ENCODE measurements at places on chromosomes 6 and 20.

- no peak for DNase-seq
Measured at GRCh38 chr20:14815340-14815739, 477.9 kb upstream of the FLRT3 start.

DNA sequence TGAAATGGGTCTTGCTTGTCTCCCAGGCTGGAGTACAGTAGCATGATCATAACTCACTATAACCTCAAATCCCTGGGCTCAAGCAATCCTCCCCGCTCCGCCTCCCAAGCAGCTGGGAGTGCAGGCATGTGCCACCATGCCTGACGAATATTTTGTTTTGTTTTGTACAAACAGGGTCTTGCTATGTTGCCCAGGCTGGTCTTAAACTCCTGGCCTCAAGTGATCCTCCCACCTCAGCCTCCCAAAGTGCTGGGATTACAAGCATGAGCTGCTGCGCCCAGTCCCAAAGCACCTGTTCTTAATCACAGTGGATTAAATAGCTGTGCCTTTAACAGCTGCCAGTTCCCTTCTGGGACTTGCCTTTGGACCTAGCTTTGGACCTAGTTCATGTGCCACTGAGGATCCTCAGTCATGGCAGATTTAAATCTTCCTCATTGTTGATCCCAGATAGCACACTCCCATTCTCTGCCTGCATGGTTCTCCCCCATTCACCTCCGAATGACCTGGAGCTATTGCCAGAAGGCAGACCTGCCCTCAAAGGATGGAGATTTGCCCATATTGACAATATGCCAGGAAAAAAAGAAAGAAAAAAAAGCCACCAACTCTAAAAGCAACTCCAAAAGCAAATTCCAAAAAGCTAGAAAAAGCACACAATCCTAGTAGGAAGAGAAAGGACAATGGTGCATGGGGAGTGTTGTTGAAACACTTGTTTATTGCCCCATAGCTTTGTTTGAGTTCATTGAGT, 10.6 kb downstream of the POFUT1 start:
- no peak for DNase-seq

GRCh38 chr20:33679758-33680485, 5.7 kb upstream of the NECAB3 start:
- DNase-seq, result no peak

DNA sequence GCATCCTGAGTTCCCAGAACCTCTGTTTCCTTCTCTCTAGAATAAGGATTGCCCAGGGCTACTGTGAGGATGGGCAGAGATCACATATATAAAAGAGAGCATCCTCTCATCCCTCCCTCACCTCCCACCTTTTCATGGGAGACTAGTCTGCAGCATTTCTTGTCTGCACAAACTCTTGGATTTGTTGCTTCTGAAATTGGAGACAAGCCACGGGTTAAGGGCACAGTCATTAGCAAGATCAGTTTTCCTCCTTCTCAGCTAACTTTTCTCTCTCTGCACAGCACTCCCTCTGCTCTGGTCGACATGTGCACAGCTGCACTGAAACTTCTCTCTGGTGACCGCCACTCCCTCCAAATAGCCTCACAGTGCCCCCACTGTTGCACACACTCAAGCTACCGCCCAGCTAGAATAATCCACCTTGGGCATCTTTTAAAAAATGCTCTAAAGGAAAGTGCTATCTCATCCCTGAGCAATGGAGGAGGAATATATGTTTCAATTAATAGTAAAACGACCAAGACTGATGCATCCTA, 50.9 kb upstream of the DUSP22 start:
- DNase-seq, result no peak

DNA sequence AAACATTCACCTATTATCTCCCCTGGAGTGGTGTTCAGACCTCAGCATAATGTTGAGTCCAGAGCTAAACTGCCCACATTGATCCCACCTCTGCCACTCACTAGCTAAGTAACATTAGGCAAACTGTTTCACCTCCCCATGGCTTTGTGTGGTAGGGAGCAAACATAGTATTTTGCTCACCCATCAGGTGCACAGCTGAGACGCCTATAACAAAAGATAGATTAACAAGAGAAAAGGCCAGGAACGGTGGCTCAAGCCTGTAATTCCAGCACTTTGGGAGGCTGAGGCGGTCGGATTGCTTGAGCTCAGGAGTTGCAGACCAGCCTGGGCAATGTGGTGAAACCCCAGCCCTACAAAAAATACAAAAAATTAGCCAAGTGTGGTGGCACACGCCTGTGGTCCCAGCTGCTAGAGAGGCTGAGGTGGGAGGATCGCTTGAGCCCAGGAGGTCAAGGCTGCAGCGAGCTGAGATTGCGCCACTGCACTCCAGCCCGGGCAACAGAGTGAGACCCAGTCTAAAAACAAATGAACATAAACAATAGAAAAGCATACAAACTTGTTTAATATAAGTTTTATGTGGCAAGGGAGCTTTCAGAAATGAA, 91.6 kb downstream of the MAP3K7 start:
- DNase-seq, result no peak

DNA sequence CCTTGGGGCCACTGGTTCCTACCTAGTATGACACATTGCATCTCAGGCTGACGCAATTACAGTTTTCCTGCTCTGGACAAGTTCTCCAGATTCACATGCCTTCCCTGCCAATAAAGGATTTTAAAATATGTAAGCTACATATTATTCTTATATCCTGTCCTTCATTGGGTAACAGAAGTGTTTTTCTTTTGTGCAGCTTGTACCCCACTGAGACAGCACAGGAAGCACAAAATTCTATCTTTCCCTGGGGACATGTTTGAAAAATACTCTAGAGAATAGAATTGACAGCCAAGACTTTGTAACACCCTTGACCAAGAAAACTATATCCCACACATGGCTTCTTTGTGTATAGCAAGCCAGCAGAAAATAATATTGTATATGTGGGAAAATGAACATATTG, 456.8 kb downstream of the MAFB start:
- DNase-seq, result no peak

- DNase-seq, result no peak
Measured at GRCh38 chr6:110728501-110728900, 86.8 kb downstream of the CDK19 start.

GRCh38 chr6:11923621-11924020, 88.5 kb upstream of the HIVEP1 start:
- no peak for DNase-seq

DNA sequence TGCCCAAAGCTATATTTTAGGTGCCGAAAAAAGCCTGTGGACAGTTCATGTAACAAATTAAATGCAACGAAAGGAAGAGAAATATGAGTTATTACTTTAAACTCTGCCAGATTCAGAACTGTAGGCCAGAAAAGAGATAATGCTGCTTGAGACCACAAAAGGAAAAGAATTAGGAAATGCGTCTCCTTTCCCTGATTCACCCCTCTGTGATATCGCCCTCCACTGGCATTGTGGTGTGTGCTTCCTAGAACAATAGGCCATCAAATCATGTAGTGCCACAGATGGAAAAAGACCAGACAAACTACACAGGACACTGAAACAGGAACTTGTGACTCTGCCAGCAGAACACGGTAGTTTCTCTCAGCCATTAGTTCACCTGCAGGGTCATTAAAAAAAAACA, 14.7 kb upstream of the LAMA4 start:
- DNase-seq, result no peak

- DNase-seq, result no peak
Measured at GRCh38 chr6:41302638-41303037, 16.2 kb upstream of the TREM1 start.

DNA sequence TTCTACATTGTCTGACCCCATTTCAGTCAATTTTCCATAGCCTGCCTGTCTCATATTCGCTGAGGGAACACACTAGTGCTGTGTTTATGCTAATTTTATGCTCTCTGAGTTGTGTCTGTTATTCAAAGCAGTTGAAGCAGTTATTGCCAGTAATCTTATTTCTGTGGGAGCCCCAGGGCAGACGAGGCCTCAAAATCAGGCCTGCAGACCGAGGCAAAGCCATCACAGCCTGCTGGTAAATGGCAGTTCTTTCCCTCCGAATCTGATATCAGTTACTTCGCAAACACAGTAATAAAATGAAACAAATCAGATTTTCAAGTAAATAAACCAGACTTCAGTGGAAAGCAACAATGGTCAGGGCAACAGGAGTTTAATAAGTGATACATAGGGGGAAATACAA, 508.4 kb downstream of the PKHD1 start:
- DNase-seq, result no peak

- DNase-seq, result no peak
Measured at GRCh38 chr20:48844996-48845395, 17.2 kb upstream of the PREX1 start.

DNA sequence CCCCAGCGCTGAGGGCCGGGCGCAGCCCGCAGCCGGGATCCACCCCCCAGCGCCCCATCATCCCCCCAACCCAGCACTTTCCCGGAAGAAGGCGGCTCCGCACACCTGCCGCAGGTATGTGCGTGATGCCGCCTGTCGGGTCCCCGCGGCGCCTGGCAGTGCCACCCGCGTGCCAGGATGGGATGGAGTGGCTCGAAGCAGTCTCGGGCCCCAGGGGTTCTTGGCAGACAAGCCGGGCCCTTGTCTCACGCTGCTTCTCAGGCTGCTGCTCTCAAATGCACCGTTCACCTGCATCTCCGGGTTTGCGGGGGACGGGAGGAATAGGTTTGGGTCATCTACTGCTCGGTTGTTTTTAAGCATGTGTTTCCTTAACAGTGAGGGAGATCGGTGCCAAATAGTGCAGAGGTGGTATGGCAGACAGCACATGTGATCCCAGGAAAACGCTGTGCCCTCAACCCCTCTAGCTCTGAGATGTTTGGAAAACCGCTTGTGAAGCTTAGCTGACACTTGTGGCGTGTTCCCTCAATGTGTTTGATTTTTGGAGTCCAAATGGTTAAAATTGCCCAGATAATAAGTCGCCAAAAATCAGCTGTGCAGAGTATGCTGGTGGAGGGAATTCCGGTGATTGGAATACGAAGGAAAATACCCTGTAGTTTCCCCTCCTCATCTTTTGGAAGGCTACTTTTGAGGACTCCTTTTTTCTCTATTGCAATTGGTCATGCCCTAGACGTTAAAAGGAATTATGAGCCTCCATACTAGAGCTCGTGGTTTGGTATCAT, 926 bp downstream of the MYLIP start:
- DNase-seq, result no peak

GRCh38 chr6:108998485-108998884, 96.2 kb downstream of the SESN1 start:
- no peak for DNase-seq

DNA sequence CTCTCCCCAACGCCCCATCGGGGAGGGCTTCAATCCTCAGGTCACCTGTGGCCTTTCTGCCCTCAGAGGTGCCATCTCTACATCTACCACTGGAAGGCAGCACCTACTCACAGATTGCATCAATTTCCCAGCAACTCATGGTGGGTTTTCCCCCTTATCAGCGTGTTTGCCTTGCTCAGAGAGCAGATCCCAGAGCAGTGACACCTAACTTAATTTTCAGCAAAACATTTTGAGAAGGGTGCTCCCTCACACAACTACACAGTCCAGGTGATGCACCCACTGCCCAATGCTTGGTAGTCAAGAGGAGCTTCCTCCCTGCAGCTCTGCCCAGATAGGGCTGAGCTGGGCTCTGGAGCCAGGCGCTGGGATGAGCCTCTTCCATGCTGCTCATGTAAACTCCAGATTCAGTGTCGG, 48.2 kb downstream of the PLG start:
- DNase-seq, result no peak

DNA sequence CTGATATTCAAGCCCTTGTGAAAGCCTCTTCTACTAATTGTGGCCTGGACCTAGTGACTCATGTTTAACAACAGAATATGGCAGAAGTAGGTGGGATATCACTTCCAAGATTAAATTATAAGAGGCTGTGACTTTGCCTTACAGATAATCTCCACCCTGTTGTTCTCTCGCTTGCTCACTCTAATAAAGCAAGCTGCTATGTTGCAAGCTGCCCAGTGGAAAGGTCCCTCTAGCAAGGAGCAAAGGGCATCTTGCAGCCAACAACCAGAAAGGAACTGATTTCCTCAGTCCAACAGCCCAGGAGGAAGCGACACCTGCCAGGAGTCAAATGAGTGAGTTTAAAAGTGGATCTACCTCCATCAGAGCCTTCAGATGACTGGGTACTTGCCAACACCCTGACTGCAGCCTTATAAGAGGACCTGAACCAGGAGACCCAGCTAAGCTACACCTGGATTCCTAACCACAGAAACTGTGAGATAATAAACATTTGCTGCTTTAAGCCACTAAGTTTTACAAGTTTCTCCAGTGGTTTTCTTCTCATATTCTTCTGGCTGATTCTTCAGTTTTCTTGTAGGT, 112.6 kb downstream of the FRK start:
- no peak for DNase-seq

GRCh38 chr6:15776458-15776980, 113.7 kb upstream of the DTNBP1 start:
- no peak for DNase-seq

DNA sequence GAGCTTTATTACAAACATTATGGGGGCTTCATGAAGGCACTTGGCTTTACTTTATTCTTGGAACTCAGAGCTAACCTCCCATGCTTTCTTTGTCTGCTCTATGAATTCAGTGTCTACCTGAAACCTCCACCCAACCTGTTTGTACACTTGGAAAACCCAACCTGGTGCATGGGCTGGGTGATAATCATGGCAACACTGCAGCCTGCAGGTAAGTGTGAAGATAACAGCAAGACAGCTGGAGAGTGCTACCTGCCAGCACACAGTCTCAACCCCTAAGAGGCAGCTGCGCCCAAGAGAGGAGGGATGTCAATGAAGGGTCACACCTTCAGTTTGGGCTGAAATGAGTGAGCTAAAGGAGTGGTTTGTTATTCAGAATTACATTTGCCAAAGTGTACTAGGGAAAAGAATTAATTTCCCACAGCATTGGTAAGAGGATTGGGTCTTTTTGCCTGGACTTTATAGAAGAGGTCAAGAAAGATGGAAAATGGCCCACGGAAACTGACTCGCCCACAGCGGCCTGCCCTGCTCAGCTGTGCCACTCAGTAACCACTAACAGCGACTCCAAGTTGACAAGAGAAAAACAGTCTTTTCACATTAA, 24.4 kb downstream of the FOXQ1 start:
- no peak for DNase-seq

- no peak for DNase-seq
Measured at GRCh38 chr6:166597711-166598440, 11.4 kb upstream of the RAMACL start.

GRCh38 chr6:24829657-24830056, 30.9 kb upstream of the ARMH2 start:
- DNase-seq, result no peak

- DNase-seq, result no peak
Measured at GRCh38 chr6:33739571-33739970, 7.1 kb downstream of the IP6K3 start.

GRCh38 chr6:147397306-147397705, 111.2 kb upstream of the SAMD5 start:
- no peak for DNase-seq

DNA sequence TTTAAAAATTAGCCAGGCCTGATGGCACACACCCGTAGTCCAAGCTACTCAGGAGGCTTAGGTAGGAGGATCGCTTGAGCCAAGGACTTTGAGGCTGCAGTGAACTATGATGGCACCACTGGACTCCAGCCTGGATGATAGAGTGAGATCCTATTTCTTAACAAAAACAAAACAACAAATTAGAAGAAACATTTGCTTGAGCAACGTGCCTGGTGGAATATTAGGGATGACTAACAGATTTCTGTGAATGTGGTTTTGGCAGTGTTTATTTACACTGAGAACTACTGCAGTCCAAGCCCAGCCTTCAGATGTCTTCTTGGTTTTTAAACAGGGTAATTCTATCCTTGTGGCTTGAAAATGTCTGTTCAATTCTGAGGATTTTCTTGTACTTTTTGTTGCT, 9.2 kb downstream of the PPP1R3G start:
- peak; percentile 94 for DNase-seq

Data from BJ (cell line).